ENCODE measurements at places on chromosomes 12 and 14. TPM values are rescaled to one million over a fixed set of nuclear protein-coding genes. Genes with fewer than 3 reads are reported as not detected.
A peak's percentile ranks its signal among the peaks of the same experiment; 100 is the strongest.

Gene TAS2R9
- total RNA-seq = not detected

Gene MORN3
- 3.2 TPM for total RNA-seq

GRCh38 chr12:71755146-71755892, 656 bp downstream of the RAB21 start:
- H3K27ac ChIP-seq = peak overlapping the region; percentile 98
- H3K27me3 ChIP-seq = peaks cover 14% of the 10 kb centered on the region
- H3K36me3 ChIP-seq = peaks cover 38% of the 10 kb centered on the region

- peak overlapping the region; percentile 67 for H3K27ac ChIP-seq
- no peaks in the 10 kb centered on the region for H3K27me3 ChIP-seq
- no peak for DNase-seq
These were observed 32.9 kb downstream of the SYNE3 start for GRCh38 chr14:95483309-95484165.

- DNase-seq = no peak
- no peaks in the 10 kb centered on the region for H3K27me3 ChIP-seq
- no peak overlapping the region for H3K27ac ChIP-seq
- H3K36me3 ChIP-seq = no peaks in the 10 kb centered on the region
These were observed 8.6 kb downstream of the SLC25A29 start for GRCh38 chr14:100297320-100298300.

Gene KCNA5
- total RNA-seq = not detected

GRCh38 chr12:14273913-14274311, 91.6 kb upstream of the ATF7IP start:
- no peaks in the 10 kb centered on the region for H3K27me3 ChIP-seq
- peaks cover 13% of the 10 kb centered on the region for H3K4me1 ChIP-seq
- peaks cover 22% of the 10 kb centered on the region for H3K36me3 ChIP-seq
- no peak overlapping the region for H3K4me3 ChIP-seq
- DNase-seq = no peak

GRCh38 chr12:12979731-12980259, 20.3 kb downstream of the HEBP1 start:
- DNase-seq = no peak
- no peak overlapping the region for H3K4me3 ChIP-seq
- H3K36me3 ChIP-seq = no peaks in the 10 kb centered on the region
- no peaks in the 10 kb centered on the region for H3K27me3 ChIP-seq
- H3K27ac ChIP-seq = no peak overlapping the region
- H3K4me1 ChIP-seq = peaks cover 4% of the 10 kb centered on the region

- no peaks in the 10 kb centered on the region for H3K27me3 ChIP-seq
- H3K27ac ChIP-seq = no peak overlapping the region
- no peaks in the 10 kb centered on the region for H3K36me3 ChIP-seq
These were observed 450.4 kb downstream of the LRFN5 start for GRCh38 chr14:42057111-42057510.

Gene SMOC1
- total RNA-seq = not detected

DNA sequence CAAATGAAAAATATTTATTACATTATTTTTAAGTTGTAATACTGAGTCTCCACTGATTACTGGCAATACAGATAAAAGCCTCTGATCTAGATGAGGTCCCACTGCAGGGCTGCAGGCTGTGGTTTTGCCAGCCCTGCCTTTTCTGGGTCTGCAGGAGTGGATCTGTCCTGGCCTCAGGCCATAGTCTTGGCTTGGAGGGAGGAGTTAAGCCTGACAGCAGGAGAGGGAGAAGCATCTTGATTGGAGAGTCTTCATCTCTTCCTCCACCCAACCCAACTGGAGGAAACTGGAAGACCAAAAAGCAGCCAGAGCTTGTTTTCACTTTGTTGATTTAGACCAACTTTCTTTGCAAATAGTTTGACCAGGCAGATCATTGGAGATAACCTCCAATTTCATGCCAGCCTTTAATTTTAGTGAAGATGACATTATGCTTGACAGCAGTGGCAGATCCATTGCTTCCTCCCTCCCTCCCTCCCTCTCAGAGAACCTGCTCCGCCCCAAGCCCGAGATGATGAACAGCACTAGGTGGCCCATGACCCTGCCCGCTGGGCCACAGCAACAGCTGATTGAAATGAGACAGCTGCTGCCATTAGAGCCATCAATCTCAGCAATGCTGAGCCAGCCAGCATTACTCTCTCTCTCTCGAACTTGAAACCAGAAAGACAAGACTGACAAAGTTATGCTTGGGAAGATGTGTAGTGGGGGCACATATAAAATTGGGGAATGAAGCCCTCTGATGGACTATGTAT, 222.4 kb downstream of the GLT1D1 start:
- H3K36me3 ChIP-seq = no peaks in the 10 kb centered on the region
- H3K27ac ChIP-seq = no peak overlapping the region
- no peak for DNase-seq

DNA sequence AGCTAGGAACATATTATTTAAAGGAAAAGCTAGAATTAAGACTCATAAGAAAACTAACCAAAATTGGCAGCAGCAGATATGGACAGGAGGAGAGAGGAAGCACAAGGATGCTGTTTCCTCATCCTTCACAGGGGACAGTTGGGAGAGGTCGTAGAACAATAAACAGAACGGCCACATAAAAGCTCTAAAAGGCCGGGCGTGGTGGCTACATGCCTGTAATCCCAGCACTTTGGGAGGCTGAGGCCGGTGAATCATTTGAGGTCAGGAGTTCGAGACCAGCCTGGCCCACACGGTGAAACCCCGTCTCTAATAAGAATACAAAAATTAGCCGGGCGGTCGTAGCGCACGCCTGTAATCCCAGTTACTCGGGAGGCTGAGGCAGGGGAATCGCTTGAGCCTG, 10.5 kb downstream of the TCL1B start:
- no peak overlapping the region for H3K27ac ChIP-seq
- H3K27me3 ChIP-seq = peaks cover 50% of the 10 kb centered on the region
- H3K36me3 ChIP-seq = no peaks in the 10 kb centered on the region

DNA sequence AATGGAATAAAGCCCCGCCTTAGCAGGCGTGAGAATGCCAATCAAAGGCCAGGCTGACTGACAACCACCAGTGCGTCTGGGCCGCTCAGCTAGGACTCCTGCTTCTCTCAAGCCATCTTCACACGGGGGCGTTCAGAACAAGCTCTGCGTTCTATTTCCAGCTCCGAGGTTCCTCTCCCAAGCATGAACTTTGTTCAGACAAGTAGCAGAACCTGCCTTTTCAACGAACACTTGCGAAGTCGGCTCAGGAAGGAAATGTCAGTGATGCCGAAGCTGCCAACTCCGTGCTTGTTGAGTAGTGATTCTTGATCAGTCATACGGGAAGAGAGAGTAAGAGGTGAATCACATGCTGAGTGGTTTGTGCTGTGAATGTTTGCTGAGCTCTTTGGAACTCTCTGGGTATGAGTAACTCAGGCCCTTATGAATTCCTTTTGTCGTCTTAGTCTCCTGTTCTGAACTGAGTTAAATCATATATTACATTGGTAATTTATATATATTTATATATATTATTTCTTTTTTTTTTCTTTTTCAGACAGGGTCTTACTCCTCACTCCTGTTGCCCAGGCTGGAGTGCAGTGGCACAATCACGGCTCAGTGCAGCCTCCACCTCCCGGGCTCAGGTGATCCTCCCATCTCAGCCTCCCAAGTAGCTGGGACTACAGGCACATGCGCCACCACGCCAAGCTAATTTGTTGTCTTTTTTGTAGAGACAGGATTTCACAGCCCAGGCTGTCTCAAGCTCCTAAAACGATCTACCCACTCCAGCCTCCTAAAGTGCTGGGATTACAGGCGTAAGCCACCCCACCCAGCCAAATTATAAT, 29.4 kb upstream of the BCL7A start:
- peaks cover 9% of the 10 kb centered on the region for H3K27me3 ChIP-seq
- H3K4me3 ChIP-seq = peak overlapping the region; percentile 83
- DNase-seq = peak; percentile 68

Gene SYNE3
- total RNA-seq = 59.9 TPM

Gene KRT82
- total RNA-seq = not detected

DNA sequence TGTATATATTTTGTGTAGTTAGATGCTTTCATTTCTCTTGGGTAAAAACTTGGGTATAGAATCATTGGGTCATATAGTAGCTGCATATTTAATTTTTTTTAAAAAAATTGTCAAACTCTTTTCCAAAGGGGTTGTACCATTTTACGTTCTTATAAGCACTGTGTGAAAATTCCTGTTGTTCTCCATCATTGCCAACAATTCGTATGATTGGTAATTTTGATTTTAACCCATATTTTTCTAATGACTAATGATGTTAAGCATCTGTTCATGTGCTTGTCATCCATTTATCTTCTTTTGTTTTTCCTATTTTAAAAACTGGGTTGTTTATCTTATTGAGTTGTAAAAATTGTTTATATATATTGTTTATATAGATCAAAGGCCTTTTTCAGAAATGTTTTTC, 77.4 kb downstream of the OTOGL start:
- H3K27ac ChIP-seq = no peak overlapping the region
- H3K36me3 ChIP-seq = no peaks in the 10 kb centered on the region
- H3K27me3 ChIP-seq = peaks cover 17% of the 10 kb centered on the region
- no peak for DNase-seq
- H3K4me3 ChIP-seq = no peak overlapping the region

Gene CFAP73
- total RNA-seq = 2.0 TPM

GRCh38 chr12:81465876-81466275, 293.3 kb downstream of the PPFIA2 start:
- no peak overlapping the region for H3K27ac ChIP-seq
- no peak overlapping the region for H3K4me3 ChIP-seq
- no peaks in the 10 kb centered on the region for H3K36me3 ChIP-seq
- no peaks in the 10 kb centered on the region for H3K4me1 ChIP-seq

DNA sequence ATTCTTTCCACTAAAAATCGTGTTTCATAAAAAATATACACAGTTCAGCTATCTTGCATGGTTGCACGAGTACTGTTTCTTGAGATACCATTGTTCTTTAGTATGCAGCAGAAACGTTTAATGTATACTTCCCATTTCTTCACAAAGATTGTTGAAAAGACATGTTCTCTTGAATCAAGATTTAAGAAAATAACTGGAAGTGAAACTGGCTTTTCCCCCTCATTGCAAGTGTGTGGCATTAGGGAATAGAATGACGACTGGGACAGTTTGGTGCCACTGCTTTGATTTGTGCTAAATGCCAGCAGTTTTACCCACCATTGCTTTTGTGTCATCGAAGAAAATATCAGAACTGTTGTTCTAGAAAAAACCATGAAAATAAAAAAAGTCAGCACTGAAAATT, 20.3 kb upstream of the DHRS2 start:
- H3K36me3 ChIP-seq = no peaks in the 10 kb centered on the region
- no peak overlapping the region for H3K27ac ChIP-seq
- no peak overlapping the region for H3K4me3 ChIP-seq

- H3K27me3 ChIP-seq = peaks cover 37% of the 10 kb centered on the region
- no peak within 1 kb of the TSS for H3K27ac ChIP-seq
- H3K36me3 ChIP-seq = peaks cover 5% of the 10 kb centered on the region
- H3K4me1 ChIP-seq = no peaks in the 10 kb centered on the region
- DNase-seq = no peak
These were observed at the start of gene UNC79 for GRCh38 chr14:93430315-93431035. TSS of gene UNC79 (plus strand) at chr14:93430939. CDS start at chr14:93431030, 91 bp downstream.

DNA sequence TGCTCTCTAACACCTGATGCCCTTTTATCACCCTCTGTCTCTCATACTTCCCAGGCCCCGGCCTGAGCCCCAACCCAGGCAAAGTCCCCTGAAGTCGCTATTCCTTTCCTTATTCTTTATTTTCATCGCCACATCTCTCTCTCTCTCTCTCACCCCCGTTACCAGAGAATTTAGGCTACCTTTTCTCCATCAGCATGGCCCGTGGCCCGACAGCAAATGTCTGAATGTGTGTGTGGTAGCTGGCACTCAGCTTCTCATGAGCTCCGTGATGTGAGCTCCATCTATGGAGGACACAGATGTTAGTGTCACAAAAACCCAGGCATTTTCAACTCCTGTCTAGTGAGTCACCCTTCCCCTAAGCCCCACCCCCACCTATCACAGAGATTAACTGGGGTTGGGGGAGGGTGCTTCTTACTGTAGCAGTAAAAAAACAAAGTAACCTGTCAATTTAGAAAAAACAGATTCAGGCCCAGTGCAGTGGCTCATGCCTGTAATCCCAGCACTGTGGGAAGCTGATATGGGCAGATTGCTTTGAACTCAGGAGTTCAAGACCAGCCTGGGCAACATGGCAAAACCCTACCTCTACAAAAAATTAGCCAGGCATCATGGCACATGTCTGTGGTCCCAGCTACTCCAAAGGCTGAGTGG, 53.8 kb downstream of the VCPKMT start:
- H3K4me3 ChIP-seq = peak overlapping the region; percentile 89
- peaks cover 8% of the 10 kb centered on the region for H3K36me3 ChIP-seq
- peaks cover 96% of the 10 kb centered on the region for H3K4me1 ChIP-seq
- peak overlapping the region; percentile 99 for H3K27ac ChIP-seq
- DNase-seq = peak; percentile 78
- H3K27me3 ChIP-seq = no peaks in the 10 kb centered on the region

DNA sequence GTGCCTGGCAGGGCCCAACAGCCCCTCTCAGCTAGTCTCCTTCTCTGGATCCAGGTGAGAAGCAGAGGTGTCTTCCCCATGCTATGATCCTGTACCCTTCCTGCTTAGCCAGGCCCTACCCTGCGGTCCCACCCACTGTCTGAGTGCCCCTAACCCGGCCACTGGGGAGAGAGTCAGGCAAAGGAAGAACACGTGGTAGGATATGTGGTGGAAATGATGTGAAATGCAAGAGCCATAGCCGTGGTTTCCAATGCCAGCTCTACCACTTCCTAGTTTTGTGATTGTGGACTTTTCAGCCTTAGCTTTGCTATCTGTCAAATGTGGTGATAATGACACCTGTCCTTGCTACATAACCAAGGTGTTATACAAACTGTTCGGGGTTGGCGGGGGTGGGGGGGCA, 15.8 kb downstream of the KRT2 start:
- DNase-seq = no peak
- no peak overlapping the region for H3K4me3 ChIP-seq
- H3K27ac ChIP-seq = no peak overlapping the region
- H3K36me3 ChIP-seq = no peaks in the 10 kb centered on the region

- H3K27ac ChIP-seq = no peak overlapping the region
- no peaks in the 10 kb centered on the region for H3K27me3 ChIP-seq
- no peak for DNase-seq
- H3K36me3 ChIP-seq = no peaks in the 10 kb centered on the region
- H3K4me3 ChIP-seq = no peak overlapping the region
These were observed 70.5 kb downstream of the FGD6 start for GRCh38 chr12:95146769-95147168.

GRCh38 chr14:92466059-92466458, 47.5 kb upstream of the RIN3 start:
- H3K4me3 ChIP-seq = no peak overlapping the region
- peaks cover 16% of the 10 kb centered on the region for H3K4me1 ChIP-seq
- H3K36me3 ChIP-seq = peaks cover 3% of the 10 kb centered on the region
- H3K27me3 ChIP-seq = peaks cover 9% of the 10 kb centered on the region
- no peak overlapping the region for H3K27ac ChIP-seq

DNA sequence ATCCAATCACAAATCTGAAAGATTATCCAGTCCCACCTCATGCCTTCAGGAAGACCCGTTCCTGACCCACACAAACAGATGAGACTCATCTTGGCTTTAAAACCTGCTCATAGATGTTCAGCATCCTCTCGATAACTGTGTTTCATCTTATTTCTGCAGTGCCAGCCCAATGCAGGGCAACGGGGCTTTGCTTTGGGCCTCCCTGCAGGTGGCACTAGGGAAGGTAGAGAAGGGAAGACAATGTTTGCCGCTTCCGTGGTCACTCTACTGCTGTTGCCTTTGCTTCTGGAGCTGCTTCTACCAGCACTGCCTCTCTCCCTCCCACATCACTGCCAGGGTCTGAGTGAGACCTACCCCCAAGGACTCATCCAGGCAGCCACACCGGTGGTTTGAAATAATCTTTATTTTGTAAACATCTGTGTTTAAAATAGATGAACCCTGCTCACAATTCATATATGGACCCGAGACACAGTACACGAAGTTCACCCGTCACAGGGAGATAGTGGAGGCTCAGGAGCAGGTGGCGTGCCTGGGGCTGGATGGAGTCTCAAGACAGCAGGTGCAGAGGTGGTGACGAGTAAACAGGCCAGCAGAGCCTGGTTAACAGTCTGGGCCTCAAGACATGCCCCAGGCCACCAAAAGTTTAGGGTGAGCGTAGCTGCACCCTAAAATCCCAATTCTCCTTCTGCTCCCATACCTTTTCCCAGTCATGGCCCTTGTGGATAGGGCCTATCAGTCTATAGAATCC, 3.1 kb upstream of the GPX2 start:
- H3K36me3 ChIP-seq = no peaks in the 10 kb centered on the region
